ENCODE measurements at places on chromosomes 16 and 17.

- no peak for DNase-seq
Observed at GRCh38 chr17:80545499-80545826, 825 bp downstream of the RPTOR start.

- peak; percentile 80 for DNase-seq
Observed at GRCh38 chr17:40547079-40547784, 18.0 kb downstream of the CCR7 start.

DNA sequence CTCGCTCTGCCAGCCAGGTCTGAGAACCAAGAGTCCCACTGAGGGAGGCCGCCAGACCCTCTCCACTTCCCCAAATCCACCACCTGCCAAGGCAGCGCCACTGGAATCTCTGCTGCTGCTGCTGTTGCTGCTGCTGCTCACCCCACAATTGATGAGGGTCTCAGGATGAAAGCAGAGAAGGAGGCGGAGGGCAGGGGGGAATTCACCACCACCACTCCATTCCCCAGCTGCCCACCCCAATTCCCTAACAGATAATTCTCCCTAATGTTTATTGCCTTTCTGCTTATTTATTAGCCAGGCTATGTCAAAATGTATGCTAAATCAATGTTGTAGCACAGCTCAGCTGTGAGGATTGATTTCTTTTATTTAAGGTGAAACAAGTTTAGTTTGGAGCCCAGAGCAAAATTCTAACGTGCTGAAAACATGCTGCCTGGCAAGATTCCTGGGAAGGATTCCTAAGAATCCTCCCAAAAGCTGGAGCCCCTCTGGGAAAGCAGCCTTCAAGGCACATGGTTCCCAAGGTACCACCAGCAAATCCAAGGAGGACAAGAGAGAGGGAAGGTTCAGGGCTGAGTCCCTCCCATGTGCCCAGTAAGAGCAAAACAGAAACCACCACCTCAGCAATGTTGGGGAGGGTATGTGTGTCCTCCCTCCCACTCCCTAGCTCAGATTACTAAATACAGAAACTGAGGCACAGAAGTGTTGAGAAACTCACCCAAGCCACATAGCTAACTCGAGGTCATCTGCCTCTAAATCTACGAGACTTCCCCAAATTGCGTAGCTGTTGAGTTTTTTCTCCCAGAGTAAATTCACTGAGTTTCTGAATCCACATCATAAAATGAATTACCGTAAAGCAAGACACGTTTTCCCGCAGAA lies 12.2 kb upstream of the CDH5 start:
- DNase-seq, result no peak

DNA sequence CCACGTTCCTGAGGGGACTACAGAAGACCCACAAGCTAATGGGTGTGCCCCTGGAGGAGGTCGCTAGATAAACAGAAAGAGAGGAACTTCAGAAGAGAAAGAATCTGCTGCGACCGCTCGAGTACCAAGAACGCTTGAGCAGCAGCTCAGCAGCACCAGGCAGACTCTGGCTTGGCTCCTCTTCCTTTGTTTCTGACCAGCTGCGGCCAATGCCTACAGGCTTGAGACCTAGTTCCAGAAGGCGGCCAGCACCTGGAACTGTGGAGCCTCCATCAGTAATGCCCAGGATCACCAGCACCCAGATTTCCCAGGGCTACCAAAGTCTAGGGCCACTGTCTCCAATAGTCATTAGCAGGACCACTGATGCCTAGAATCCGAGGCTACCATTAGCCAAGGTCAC lies 26.0 kb upstream of the GOSR2 start:
- no peak for DNase-seq

- no peak for DNase-seq
Observed at GRCh38 chr16:88070989-88071625, 119.9 kb downstream of the BANP start.

- DNase-seq, result no peak
Observed at GRCh38 chr17:12034538-12034937, 13.9 kb downstream of the MAP2K4 start.

DNA sequence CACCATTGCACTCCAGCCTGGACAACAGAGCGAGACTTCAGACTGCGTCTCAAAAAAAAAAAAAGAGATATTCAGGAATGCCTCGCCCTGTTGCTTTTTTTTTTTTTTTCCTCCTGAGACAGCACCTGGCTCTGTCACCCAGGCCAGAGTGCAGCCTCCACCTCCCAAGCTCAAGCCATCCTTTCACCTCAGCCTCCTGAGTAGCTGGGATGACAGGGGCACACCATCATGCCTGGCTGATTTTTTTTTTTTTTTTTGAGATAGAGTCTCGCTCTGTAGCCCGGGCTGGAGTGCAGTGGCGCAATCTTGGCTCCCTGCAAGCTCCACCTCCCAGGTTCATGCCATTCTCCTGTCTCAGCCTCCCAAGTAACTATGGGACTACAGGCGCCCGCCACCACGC lies 8.0 kb downstream of the PHAF1 start:
- no peak for DNase-seq

DNA sequence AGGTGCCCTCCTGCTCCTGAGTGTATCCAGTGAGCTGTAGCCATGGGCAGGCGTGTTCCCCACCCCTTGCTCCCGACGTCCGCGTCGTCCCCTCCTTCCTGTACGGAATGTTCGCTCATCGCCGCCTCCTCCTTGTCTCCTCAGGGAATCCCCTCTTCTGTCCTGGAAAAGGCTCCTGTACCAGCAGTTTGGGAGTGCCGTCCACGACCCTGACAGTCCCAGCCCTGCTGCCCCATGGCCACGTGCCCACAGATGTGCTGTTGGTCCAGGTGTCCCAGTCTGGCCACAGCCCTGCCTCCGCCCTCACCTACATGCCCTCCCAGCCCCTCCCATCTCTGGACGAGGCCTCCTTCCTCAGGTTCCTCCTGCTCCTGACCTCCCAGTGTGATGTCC lies 30.2 kb downstream of the OR1D5 start:
- peak; percentile 29 for DNase-seq

DNA sequence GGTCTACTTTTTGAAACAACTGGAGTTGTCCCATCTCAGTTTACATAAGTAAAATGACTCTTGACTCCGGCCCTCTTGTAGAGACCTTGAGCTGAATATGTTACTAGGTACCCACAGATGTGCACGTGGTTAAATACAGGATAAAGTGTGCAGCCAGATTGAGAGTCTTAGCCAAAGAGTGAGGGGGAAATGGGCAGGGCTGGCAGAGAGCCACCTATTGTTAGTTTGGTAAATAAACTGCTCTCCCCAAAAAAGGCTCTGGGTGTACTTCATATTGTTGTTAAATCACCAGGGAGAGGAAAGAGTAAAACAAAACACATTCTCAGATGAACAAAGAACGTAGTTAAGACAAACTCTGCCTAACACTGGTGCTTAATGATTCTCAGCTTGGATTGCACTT lies 20.3 kb downstream of the G6PC1 start:
- no peak for DNase-seq

GRCh38 chr17:18258356-18259038 lies at the start of gene FLII:
Gene FLII (minus strand): TSS chr17:18258738. CDS start chr17:18258690, 48 bp downstream.
- peak; percentile 67 for DNase-seq

DNA sequence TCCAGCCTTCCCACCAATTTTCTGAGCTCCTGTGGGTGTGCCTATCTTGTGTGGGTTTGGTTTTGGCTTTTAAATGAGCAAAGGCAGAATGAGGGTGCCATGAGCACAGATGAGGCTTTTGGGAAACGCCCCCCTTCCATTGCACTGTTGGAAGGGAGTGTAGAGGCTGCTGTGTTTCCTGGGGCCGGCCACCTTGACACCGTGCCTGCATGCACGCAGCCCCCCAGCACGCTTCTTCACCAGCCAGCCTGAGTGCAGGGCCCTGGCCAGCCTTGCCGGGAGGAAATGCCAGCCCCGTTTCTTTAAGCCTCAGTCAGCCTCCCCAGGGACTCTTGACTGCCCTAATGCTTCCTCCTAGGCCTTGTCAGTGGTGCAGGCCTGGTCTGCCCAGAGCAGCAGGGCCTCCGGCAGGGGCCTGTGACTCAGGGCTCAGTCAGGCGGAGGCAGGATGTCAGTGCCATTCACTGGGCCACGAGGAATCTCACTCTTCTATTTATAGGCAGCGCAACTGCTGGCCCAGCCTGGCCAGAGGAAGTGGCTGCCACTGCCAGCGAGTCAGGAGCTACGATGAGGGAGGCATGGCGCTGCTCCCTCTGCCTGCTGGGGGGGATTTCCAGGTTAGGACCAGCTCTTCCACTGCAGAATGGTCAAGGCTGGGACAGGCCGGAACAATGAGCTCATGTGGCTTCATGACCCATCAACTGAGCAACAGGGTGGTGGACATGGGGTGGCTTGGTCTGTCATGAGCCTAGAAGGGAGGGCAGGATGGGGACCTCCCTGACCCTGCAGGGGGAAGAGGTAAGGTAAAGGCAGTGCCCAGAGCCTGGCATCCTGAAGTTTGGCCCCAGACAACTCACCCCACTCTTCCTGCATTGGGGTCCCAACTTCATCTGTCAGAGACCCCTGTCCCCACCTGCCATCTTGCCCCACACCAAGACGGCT lies 205.2 kb downstream of the RAB11FIP4 start:
- DNase-seq, result no peak

DNA sequence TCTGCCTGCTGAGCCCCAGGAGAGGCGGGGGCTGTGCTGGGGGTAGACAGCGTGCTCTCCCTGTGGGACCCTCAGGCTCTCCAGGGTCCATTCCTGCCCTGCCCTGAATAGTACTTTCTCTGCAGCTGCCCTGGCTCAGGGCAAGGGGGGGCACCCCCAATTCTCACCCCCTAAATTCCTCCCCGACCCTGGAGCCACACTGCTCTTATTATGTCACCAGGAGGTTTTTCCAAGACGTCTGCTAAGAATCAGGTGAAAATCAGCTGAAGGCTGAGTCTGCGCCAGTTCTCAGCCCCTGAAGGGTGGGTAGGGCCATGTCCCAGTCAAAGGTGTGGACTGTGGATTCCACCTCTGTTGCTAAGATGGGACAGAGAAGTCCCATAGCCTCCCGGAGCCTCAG lies 49.9 kb upstream of the MAP3K14 start:
- no peak for DNase-seq

Data from activated CD8-positive, alpha-beta memory T cell treated with anti-CD3 and anti-CD28 coated beads, Interleukin-2, amount 10 ng/mL, durations not matched to agents 7 days and 5 days (primary cell).